ENCODE measurements at places on chromosomes 3 and 15. TPM values are rescaled to one million over a fixed set of nuclear protein-coding genes. Genes with fewer than 3 reads are reported as not detected.

The RAB7A gene
- total RNA-seq: 68.8 TPM

The SEMA6D gene
- total RNA-seq: 40.2 TPM

The CCR5 gene
- 0.47 TPM for total RNA-seq

The SLC22A13 gene
- total RNA-seq: 6.1 TPM

The PLAAT1 gene
- total RNA-seq: 4.0 TPM

The HIGD2B gene
- total RNA-seq: not detected

The C2CD4A gene
- total RNA-seq: 0.35 TPM

The MST1R gene
- total RNA-seq: 2.0 TPM

The CALML4 gene
- 15.3 TPM for total RNA-seq

All from metanephros (tissue), 2 donors.